Fibroblast of mammary gland (primary cell): ENCODE measurements at places on chromosomes 5 and 9.

- DNase-seq = no peak
Observed at GRCh38 chr5:149340920-149341319, 4.4 kb upstream of the GRPEL2 start.

DNA sequence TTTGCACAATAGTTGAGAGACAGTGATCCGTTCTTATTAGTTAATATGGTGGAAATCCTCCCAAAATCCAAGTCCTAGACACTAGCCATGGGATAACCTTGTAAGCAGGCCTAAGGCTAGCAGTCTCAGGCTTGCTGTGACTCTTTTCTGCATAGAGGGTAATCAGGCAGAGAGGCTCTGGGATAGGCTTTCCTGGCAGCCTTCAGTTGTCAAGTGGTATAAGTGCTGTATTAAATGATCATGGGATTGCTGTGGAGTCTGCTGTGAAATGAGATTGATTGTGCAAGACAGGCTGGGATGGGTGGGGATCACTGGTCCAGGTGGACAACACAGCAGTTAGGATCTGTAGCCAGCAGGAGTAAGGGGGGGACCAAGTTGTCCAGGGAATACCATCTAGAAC is 416.4 kb downstream of the TLE4 start:
- DNase-seq = no peak

DNA sequence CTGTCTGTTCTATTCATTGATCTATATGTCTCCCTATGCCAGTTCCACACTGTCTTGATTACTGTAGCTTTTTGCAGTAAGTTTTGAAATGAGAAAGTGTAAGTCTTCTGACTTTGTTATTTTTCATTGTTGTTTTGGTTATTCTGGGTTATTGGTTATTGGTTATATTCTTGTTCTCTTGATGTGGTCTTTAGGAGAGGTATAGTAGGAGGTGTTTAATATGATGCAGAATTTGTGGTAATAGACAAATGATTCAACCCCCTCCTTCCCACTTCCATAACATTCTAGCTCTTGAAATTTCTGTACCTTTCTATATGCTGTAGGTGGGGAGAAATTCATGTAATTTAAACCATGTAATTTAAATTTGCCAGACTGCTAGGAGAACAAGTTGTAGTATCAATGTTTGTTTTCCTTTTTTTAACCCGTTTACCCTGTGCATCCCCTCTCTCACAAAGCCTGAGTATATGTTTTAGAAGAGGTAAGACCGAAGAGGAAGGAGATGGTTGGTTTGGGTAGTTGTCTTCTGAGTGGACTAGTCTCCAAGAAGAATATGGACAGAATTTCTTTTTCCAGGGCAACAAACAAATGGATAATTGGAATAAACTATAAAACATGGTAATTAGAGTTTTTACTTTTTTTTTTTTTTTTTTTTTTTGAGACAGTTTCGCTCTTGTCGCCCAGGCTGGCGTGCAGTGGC is 19.2 kb downstream of the ANKHD1 start:
- DNase-seq = no peak

DNA sequence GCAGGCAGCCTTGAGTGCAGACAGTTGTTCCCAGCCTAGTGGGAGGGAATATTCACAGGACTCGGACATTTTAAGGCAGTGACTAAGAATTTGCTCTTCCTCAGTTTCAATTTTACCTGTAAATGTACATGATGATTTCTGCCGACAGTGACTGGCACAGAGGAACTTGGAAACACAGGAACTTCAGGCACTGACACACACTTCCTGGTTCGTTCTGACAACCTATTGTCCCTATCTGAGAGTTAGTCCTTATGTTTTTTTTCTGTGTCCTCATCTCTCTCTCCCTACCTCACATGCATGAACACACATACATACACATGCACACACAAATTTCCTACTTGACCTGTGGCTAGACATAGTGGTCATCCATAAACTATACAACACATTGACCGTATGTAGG is 89.4 kb upstream of the CD180 start:
- DNase-seq = no peak

DNA sequence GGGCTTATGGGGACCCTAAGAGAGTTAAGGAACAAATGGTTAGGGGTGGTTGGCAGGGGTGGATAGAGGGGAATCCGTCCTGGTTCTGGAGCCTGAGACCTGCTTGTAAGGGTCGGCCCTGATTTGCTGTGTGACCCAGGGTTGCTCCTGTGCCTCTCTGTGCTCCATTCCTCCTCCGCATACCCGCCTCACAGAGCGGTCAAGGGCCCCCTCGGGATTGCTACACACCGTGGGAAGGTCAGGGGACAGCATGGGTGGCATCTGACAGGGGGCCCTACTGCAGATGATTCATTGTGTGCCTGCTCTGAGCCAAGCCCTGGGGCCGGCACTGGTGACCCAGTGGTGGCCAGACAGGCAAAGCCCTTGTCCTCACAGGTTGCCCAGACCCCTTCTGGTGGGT is 162.3 kb downstream of the GAPVD1 start:
- no peak for DNase-seq

- peak; percentile 34 for DNase-seq
Observed at GRCh38 chr9:36748322-36748899, 175.7 kb downstream of the MELK start.

DNA sequence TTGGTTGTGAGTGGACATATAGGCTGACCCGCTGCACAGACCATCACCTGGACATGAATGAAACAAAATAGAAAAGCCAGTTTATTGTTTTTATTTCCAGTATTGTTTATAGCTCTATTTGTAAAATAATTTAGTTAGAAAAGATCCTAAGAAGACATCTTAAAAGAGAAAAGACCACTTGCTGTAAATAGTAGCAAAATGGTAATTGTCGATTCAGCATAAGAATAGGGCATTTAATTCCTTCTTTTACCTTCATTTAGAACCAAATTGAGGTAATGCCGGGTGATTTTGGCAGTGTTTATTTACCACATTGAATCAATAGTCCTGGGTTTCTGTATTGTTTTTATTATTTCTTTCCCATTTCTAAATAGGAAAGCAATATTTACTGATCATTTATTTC is 7.4 kb downstream of the TARS1 start:
- no peak for DNase-seq

- DNase-seq = peak; percentile 83
Observed at GRCh38 chr5:165321912-165322311, 1816.5 kb downstream of the MAT2B start.

DNA sequence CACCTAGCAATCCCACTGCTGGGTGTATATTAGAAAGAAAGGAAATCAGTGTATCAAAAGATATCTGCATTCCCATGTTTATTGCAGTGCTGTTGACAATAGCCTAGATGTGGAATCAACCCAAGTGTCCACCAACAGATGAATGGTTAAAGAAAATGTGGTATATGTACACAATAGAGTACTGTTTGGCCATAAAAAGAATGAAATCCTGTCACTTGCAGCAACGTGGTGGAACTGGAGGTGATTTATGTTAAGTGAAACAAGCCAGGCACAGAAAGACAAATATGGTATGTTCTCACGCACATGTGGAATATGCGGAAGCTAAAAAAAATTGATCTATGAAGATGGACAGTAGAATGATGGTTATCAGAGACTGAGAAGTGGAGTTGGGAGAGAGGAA is 221.6 kb upstream of the DAP start:
- DNase-seq = no peak

GRCh38 chr9:71916834-71917534 is 5.5 kb downstream of the C9orf85 start:
- DNase-seq = no peak

DNA sequence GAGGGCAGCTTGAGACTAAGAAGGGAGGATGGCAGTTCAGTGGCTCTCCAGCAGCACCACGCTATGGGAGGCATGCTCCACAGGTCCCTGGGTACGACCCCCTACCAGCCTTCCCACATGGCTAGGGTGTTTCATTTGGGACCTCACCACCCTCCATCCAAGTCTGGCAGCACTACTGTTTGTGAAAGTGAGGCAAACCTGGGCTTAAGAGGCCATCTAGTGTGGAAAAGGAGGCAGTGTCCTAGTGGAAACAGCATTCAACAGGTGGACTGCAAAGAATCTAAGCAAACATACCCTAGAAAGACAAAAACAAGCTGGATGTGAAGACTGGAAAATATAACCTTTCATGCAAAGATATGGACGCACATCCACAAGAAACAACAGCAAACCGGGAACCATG is 4.8 kb upstream of the C5orf47 start:
- peak; percentile 15 for DNase-seq

DNA sequence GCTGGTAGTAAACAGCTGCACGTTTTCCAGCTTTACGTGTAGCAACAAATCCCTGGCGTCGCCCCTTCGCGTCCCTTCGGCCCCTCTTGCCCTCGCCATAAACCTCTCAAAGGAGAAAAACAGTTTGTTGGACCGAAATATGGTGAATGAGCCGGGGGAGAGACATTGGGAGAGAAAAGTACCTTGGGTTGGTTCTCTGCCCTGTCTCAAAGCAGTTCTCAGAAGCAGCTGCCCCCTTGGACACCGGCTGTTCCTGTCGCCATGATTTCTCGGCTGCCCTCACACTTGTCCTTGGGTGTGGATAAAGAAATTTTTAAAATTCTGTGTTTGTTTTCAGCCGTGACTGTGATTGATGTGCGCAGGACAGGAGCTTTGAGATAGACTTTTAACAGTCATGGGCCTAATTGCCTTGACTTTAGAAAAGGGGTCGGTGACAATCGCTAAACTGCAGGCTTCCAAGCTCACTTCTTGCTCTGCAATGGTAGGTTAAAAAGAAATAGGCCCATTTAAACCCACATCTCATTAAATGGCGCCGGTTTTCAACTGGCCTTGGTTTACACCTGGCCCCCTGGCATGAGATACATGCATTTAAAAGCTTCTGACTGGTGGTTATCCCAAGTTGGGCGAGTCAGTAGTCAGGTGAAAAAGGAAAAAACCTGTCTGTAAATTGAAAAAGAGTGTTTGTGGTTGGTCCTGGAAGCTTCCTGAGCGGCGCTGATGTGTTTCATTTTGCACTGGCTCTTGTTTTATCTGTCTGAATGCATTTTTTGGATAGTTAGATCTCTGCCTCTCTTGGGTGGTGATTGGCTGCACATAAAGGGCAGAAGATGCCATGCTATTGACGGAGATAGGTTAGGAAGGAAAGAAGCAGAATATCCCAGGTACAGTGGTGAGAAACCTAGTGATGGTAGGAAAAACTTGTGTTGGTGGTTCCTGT is 983 bp downstream of the RCL1 start:
- no peak for DNase-seq

GRCh38 chr5:135221696-135222095 is 177.3 kb downstream of the MACROH2A1 start:
- DNase-seq = no peak
